ENCODE measurements at places on chromosomes 2 and 18.

DNA sequence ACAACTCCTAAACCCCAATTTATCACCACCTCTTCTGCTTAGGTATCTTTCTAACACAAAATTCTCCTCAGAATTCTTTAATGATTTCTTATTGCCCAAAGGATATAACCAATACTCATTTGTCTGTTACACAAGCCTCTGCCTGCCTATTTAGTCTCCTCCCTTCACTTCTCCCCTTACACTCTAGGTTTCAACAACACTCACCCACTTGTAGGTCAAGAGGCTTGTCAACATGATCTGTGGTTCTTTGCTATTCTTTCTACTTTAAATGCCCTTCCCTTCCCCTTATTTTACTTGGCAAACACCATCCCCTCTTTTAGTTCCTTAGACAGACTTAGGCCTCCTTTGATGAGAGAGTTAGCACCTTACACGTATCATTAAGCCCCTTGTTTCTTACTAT is 69.0 kb upstream of the C2orf15 start:
- no peak for DNase-seq

- no peak for DNase-seq
Measured at GRCh38 chr2:113734185-113734584, 22.3 kb downstream of the SLC35F5 start.

DNA sequence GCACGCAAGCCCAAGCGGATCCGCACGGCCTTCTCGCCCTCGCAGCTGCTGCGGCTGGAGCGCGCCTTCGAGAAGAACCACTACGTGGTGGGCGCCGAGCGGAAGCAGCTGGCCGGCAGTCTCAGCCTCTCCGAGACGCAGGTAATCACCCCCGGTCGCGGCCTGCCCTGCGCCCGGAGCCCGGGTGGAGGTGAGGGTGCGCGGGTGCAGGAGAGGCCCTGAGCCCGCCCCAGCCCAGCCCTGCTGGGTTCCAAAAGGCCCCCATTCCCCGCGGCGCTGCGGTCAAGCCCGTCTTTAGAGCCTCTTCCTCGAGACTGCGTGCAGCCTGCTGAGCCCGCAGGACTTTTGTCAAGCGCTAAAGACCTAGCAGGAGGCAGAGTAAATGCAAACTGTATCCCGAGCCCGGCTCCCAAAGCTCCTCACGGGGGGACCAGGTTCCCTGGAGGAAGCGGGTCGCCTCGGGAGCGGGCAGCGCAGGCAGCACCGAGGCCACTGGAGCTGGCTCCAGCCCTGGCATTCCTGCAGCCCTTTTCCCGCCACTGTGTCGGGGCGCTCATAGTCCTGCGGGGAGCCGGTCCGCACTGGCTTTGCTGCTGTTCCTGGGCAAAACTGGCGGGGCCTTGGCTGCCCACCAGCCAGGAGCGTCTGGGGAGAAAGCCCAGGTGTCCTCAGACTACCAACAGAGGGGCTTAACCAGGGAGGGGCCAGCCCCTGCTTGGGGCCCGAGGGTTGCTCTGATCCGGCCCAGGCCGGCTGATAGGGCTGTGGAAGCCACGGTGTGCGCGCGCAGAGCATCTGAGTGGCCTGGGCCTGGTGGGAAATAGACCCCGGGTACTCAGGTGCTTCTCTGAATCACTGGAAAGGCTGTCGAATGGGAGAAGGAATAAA is 7.3 kb downstream of the EMX1 start:
- no peak for DNase-seq

DNA sequence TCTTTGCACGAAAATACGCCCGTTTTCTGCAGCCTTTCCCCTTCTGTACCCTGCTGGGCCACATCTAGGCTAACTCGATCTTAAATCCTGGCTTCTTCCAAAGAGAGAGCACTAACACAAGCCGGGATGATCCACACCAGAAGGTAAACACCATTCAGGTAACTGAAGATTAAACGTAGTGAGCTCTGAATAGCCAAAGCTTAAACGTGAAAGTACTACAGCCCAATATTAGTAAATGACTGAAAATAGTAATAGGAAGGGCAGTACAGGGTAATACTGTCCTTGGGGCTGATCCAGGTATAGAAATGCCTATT is 422 bp upstream of the MRPL53 start:
- DNase-seq: no peak

GRCh38 chr2:227401550-227401949 is 13.8 kb upstream of the SCYGR1 start:
- DNase-seq: no peak

GRCh38 chr2:131046918-131047652 is 46.2 kb downstream of the FAM168B start:
- DNase-seq: no peak

DNA sequence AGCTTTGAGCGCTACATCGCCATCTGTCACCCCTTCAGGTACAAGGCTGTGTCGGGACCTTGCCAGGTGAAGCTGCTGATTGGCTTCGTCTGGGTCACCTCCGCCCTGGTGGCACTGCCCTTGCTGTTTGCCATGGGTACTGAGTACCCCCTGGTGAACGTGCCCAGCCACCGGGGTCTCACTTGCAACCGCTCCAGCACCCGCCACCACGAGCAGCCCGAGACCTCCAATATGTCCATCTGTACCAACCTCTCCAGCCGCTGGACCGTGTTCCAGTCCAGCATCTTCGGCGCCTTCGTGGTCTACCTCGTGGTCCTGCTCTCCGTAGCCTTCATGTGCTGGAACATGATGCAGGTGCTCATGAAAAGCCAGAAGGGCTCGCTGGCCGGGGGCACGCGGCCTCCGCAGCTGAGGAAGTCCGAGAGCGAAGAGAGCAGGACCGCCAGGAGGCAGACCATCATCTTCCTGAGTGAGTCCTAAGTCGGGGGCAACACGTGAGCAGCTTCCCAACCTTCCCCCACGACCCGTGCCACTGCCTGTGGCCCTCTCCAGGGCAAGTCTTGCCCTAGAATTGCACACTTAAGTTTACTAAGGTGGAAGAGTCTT is 928 bp downstream of the GPR39 start:
- no peak for DNase-seq
